Suprapubic skin (tissue), 4 donors: ENCODE measurements at places on chromosomes 2 and 18.
A peak's percentile ranks its signal among the peaks of the same experiment; 100 is the strongest.

GRCh38 chr2:205660521-205661124, 21.7 kb upstream of the NRP2 start:
- DNase-seq = no peak
- H3K4me1 ChIP-seq = peaks cover 46% of the 10 kb centered on the region
- no peaks in the 10 kb centered on the region for H3K27me3 ChIP-seq
- H3K4me3 ChIP-seq = no peak overlapping the region
- H3K36me3 ChIP-seq = no peaks in the 10 kb centered on the region
- H3K27ac ChIP-seq = peak overlapping the region; percentile 59

DNA sequence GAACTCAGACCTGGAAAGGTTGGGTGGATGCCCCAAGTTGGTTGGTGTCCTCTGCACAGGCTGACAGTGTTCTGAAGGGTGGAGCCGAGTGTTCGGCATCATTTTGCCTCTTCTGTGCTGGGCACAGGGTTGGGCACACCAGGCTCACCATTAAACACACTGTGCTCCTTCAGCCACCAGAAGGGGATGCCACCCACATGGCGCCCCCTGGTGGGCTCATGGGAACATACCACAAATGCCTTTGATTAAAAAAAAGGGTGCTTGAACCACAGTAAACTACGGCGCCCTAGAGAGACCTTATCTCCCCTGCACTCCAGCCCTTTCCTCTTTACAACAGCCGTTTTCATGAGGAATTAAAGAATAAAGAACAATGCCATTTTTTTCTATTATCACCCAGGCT, 89.4 kb downstream of the CELF4 start:
- H3K4me3 ChIP-seq = no peak overlapping the region
- H3K4me1 ChIP-seq = no peaks in the 10 kb centered on the region
- H3K36me3 ChIP-seq = no peaks in the 10 kb centered on the region
- peaks cover 37% of the 10 kb centered on the region for H3K27me3 ChIP-seq

DNA sequence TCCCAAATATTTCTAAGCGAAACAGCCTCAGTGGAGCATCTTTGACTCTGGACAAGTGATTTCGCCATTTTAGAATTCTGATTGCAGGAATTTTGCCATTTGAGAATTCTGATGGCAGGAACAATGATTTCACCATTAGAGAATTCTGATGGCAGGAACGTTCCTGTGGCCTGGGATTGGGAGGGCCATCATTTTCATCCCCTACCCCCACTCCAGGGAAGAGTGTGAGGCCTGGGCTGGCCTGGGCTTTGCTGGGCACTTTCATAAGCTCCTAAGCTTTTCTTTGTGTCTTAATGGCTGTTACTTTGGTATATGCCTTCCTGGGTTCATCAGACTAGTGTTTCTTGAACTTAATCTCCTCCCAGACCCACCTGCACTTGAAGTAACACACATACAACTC, 129.3 kb upstream of the EPAS1 start:
- no peak for DNase-seq
- H3K36me3 ChIP-seq = no peaks in the 10 kb centered on the region
- H3K27me3 ChIP-seq = no peaks in the 10 kb centered on the region
- peaks cover 36% of the 10 kb centered on the region for H3K4me1 ChIP-seq

DNA sequence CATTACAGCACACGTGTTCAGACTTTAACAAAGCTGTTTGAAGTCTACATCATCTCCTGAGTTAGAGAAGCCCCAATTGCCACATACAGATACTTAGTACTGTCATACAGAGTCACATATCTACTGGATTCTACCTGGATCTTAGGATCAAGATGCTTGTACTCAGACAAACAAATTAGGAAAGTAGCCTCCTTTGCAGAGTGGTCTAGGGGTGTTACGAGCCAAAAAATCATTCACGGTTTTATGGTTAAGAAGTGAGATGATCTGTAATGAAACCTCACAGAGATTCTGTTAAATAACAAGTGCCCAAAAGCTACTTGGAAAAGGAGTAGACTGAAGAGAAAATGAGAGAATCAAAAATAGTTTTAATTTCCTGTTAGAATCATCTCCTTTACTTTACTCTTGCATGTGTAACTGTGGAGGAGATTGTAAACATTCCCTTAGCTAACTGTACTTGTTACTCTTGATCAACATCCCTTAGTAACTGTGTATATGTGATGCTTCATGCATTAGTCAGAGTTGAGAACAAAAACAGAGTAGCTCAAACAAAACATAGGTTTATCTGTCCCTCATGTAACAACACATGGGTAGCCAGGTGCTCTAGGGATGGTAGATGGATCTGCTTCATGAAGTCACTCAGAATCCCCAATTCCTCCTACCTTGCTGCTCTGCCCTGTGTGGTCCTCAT, 16.4 kb upstream of the IL1RL1 start:
- H3K27me3 ChIP-seq = no peaks in the 10 kb centered on the region
- H3K4me3 ChIP-seq = no peak overlapping the region
- no peaks in the 10 kb centered on the region for H3K4me1 ChIP-seq
- no peak overlapping the region for H3K27ac ChIP-seq
- no peak for DNase-seq
- H3K36me3 ChIP-seq = no peaks in the 10 kb centered on the region

DNA sequence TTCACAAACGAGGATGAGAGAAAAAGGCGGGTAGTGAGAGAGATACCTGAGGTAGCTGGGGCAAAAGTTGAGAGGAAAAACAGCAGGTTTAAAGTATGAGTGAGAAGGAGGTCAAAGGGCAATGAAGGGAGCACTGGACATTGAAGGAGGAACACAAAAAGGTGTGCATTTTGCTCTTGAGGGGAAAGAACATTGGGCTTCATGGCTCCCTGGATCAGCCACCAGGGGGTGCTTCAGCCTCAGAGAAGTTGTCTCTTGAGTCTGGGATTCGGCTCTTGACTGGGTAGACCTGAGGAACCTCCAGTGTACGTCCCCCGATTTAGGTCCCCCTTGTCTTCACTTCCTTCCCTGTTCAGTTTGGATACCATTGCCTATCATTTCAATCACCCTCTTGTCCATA, 128.5 kb downstream of the RAPGEF4 start:
- no peaks in the 10 kb centered on the region for H3K36me3 ChIP-seq
- no peak for DNase-seq
- no peaks in the 10 kb centered on the region for H3K27me3 ChIP-seq

GRCh38 chr2:224658780-224659405, 57.3 kb downstream of the CCDC195 start:
- H3K36me3 ChIP-seq = no peaks in the 10 kb centered on the region
- H3K4me3 ChIP-seq = no peak overlapping the region
- no peaks in the 10 kb centered on the region for H3K4me1 ChIP-seq
- H3K27ac ChIP-seq = no peak overlapping the region
- DNase-seq = no peak

DNA sequence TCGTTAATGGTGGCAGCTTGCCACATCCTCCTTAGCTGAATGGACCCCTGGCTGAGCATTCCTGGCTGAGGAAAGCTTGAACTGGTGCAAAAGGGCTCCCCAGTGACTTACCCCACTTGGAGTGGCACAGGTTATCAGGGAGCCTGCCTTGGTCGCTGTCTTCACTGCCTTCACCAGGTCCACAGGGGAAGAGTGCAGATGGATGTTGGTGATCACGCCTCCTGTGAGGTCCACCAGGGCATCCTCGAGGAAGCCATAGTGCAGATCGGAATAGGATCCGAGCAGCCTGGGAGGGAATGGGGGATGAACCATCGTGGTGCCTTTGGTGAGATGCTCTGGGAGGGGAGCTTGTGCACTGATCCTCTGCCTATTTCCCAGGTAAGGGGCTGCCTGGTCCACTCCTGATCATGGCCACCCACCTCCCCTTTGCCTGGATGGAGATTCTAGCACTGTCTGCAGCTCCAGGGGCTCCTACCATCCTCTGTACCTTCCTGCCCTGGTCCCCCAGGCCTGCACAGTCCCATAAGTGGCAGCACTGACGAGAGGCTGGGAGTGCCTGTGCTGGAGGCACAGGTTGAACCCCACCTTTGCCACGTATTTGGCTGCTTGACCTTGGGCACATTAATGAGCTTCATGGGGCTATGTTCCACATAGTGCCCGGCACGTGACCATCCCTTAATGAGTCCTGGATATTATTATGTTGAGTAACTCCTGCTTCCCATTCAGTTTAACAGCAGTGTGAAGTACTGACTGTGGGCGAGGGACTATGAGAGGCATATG, 43.0 kb downstream of the CAPN13 start:
- H3K36me3 ChIP-seq = no peaks in the 10 kb centered on the region
- H3K4me1 ChIP-seq = no peaks in the 10 kb centered on the region
- H3K4me3 ChIP-seq = no peak overlapping the region
- DNase-seq = no peak
- no peak overlapping the region for H3K27ac ChIP-seq
- H3K27me3 ChIP-seq = peaks cover 28% of the 10 kb centered on the region

DNA sequence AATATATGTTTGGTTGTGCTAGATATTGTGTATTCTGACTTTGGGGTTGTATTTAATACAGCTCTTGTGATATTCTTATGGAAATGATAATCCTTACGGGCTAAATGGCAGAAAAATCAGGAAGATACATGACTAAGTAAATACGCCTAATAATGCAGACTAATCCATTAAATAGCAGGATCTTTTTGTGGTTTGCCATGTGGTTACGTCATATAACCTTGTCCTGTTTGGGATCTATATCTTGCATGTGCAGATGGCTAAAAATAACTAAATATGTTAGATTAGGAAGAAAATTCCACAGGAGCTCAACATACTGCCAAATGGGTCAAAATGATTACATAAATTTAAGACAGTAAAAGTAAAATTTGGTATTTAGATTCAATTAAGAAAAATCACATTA, 83.0 kb downstream of the NEB start:
- H3K36me3 ChIP-seq = no peaks in the 10 kb centered on the region
- no peaks in the 10 kb centered on the region for H3K4me1 ChIP-seq
- H3K27ac ChIP-seq = no peak overlapping the region
- H3K4me3 ChIP-seq = no peak overlapping the region
- DNase-seq = no peak

GRCh38 chr2:42359965-42360483, 993 bp downstream of the COX7A2L start:
- peaks cover 34% of the 10 kb centered on the region for H3K4me1 ChIP-seq
- no peaks in the 10 kb centered on the region for H3K27me3 ChIP-seq
- H3K27ac ChIP-seq = peak overlapping the region; percentile 96
- no peak for DNase-seq

GRCh38 chr2:54740333-54740732, 16.9 kb downstream of the EML6 start:
- no peak overlapping the region for H3K4me3 ChIP-seq
- H3K27me3 ChIP-seq = no peaks in the 10 kb centered on the region
- H3K27ac ChIP-seq = no peak overlapping the region
- no peak for DNase-seq

GRCh38 chr2:231482806-231483391, 18.6 kb upstream of the NCL start:
- H3K27ac ChIP-seq = peak overlapping the region; percentile 85
- peaks cover 11% of the 10 kb centered on the region for H3K4me1 ChIP-seq
- H3K4me3 ChIP-seq = peak overlapping the region; percentile 54

- DNase-seq = no peak
- peaks cover 3% of the 10 kb centered on the region for H3K27me3 ChIP-seq
- H3K36me3 ChIP-seq = no peaks in the 10 kb centered on the region
- no peak overlapping the region for H3K4me3 ChIP-seq
- H3K4me1 ChIP-seq = no peaks in the 10 kb centered on the region
These were observed 100.5 kb upstream of the ODC1 start for GRCh38 chr2:10548626-10549025.

DNA sequence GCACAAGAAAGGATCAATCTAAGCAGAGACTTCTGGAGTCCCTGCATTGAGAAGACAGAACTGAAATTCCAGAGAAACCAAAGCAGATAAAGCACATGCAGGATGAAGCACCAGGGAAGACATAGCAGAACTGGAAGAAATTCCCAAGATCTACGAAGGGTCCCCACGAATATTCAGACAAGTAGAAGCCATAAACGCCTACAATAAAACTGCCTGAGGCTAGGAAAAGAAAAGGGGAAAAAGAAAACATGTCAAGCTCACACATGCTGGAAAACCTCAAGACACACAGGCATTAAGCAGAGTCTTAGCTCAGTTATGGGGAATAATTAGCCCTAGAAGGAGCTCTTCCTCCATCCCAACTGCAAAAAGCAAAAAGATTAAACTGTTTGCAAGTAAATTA, 171.2 kb downstream of the NBAS start:
- H3K4me3 ChIP-seq = no peak overlapping the region
- H3K27ac ChIP-seq = no peak overlapping the region
- no peaks in the 10 kb centered on the region for H3K4me1 ChIP-seq
- H3K27me3 ChIP-seq = no peaks in the 10 kb centered on the region
- H3K36me3 ChIP-seq = peaks cover 7% of the 10 kb centered on the region

GRCh38 chr2:205720451-205720902, 38.2 kb downstream of the NRP2 start:
- H3K4me3 ChIP-seq = no peak overlapping the region
- no peaks in the 10 kb centered on the region for H3K27me3 ChIP-seq
- H3K36me3 ChIP-seq = no peaks in the 10 kb centered on the region
- peaks cover 4% of the 10 kb centered on the region for H3K4me1 ChIP-seq
- no peak overlapping the region for H3K27ac ChIP-seq
- DNase-seq = no peak

GRCh38 chr2:237967463-237967951, 693 bp downstream of the UBE2F start:
- peak; percentile 73 for DNase-seq
- peak overlapping the region; percentile 81 for H3K4me3 ChIP-seq
- H3K27ac ChIP-seq = peak overlapping the region; percentile 69
